ENCODE measurements at places on chromosomes 16 and 17.

DNA sequence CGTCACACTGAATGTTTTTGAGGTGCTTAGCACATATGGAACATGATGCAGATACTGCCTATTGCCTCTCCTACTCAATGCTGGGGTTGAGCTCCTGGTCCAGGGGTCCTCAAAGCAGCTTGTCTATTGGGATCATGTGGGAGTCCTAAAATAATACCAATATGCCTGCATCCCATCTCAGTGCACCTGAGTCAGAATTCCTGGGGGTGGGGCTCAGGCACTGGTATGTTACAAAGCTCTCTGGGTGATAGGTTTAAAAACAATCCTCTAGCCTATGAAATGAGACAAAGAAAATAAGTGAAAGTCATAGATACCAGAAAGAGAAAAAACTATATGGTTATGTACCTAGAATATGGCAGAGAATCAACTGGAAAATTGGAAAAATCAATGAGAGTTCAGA lies 156.6 kb upstream of the NLRP1 start:
- DNase-seq, result no peak

DNA sequence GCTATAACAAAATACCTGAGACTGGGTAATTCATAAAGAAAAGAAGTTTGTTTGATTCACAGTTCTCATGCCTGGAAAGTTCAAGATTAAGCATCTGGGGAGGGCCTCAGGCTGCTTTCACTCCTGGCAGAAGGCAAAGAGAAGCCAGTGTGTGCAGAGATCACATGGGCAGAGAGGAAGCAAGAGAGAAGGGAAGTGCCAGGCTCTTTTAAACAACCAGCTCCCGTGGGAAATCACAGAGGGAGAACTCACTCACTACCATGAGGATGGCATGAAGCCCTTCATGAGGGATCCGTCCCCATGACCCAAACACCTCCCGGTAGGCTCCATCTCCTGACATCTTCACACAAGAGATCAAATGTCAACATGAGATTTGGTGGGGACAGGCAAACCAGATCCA lies 501.6 kb downstream of the MAF start:
- no peak for DNase-seq

DNA sequence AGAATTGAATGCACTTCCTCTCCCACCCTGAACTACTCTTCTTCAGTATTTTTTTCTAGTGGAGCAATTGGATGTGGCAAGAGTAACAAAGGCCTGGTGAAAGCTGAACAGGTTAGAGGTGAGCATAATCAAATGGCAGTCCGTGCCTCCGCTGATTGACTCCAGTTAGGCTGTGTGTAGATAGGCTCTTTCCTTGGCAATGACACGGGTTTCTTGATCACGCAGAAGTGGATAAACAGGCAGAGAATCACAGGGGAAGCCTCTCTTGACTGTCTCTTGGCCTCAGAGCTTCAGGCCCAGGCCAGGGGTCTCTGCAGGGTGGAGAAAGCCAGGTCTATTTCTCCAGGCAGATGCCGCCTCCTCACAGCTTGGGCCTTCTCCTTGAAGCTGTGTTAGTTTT lies 4.2 kb downstream of the CD300LB start:
- no peak for DNase-seq

GRCh38 chr16:56889206-56889605 lies 24.2 kb downstream of the SLC12A3 start:
- DNase-seq, result no peak

DNA sequence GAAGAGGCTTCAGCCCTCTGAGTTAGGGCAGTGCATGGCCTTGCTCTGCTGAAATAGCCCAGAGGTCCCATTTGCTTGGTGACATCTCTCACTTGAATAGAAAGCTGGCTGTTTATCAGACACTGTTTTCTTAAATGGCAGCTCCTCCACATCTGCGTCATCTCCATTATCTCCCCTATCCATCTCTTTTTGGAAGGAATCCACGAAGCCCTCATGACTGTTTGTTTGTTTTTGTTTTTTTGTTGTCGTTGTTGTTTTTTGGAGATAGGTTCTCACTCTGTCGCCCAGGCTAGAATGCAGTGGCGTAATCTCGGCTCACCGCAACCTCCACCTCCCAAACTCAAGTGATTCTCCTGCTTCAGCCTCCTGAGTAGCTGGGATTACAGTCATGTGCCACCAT lies 16.6 kb downstream of the NAA60 start:
- DNase-seq, result no peak

- no peak for DNase-seq
Measured at GRCh38 chr17:81840826-81841778, 6.3 kb upstream of the PPP1R27 start.

- DNase-seq, result no peak
Measured at GRCh38 chr16:8828541-8829165, 31.0 kb downstream of the PMM2 start.

DNA sequence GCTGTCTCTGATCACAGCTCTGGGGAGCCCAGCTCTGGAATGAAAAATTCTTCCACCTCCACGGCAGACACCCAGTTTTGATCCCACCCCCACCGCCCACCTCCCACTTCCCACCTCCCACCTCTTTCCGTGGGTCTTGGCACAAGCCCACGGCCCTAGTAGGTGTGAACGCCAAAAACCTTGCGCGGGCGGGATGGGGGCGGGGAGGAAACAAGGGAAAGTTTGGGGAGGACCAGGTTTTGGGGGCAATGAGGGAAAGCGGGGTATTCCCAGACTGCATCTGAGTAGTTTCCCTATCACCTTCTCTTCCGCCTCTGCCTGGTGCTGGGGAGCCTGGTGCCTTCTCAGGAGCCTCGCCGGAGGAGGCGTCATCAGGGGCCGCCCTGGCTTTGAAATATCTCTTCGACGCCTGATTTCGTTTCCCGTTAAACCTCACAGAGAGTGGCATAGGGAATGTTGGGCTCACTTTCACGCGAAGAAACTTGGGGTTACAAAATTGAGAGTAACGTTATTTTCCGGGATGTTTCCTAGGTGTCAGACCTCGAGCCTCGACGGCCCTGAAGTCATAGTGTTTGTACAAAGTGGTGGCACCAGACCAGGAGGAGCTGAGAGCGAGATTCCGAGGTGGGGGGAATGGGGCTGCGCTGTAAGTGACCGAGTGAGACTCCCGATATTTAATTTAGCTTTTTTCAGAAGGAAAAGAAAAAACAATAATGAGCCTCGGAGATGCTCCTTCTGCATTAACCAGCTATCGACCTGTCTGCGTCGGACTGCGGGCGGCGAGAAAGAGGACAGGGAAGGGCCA lies 1.6 kb upstream of the IRX3 start:
- DNase-seq, result no peak

GRCh38 chr17:6072157-6072556 lies 2.0 kb downstream of the WSCD1 start:
- DNase-seq, result no peak

DNA sequence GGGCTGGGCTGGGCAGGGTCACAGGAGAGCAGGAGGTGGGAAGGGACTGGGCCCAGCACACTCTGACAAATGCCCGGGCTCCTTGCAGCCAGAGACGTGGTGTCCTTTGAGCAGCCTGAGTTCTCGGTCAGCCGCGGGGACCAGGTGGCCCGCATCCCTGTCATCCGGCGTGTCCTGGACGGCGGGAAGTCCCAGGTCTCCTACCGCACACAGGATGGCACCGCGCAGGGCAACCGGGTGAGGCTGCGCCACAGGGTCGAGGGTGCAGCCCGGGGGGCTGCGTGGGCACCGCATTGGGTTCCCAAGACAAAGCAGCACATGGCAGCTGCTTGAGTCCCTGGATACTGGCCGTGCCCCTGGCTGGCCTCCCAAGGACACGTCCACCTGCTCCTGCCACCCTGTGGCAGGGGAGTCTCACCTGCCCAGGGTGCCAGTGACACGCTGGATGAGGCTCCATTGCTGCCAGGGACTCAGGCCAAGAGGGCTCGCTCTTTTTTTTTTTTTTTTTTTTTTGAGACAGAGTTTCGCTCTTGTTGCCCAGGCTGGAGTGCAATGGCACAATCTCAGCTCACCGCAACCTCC lies 21.3 kb downstream of the GALK1 start:
- DNase-seq, result no peak

GRCh38 chr17:611202-611601 lies 103.4 kb downstream of the VPS53 start:
- no peak for DNase-seq

DNA sequence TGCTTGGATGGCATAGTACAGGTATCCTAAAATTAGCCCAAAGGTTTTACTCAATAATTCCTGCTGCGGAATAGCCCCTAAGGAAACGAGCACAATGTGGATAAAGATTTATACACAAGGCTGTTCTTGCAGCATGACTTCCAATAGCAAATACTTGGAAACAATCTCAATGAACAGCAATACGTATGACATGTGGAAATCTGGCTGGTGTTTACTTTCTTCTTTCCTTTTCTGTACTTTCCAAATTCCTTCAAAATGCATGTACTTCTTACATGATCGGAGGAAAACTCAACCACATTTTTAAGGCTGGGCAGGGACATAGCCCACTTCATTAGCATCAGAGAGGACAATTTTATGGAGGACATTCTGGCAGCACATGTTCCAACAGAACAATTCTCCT lies 86.6 kb downstream of the C16orf95 start:
- no peak for DNase-seq

DNA sequence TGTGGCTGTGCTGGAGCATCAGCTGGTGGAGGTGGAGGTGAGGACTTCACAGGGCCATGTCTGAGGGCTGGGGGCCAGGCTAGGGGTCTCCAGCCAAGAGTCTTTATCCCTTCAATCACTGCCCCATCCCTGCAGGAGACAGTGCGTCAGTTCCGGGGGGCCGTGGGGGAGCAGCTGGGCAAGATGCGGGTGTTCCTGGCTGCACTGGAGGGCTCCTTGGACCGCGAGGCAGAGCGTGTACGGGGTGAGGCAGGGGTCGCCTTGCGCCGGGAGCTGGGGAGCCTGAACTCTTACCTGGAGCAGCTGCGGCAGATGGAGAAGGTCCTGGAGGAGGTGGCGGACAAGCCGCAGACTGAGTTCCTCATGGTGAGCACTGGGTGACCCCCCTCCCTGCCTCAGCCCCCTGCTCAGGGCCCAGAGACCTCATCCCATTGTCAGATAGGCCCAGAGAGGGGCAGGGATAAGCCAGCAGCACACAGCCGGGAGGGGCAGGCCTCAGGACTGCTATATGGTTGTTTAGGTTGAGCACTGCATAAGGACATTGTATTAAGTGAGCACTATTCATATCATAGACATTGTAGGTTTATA lies 2.3 kb upstream of the PYDC1 start:
- DNase-seq, result no peak

- DNase-seq, result no peak
Measured at GRCh38 chr16:12403746-12404658, 399.7 kb downstream of the CPPED1 start.

GRCh38 chr16:56451753-56452689 lies 667 bp downstream of the OGFOD1 start:
- peak; percentile 68 for DNase-seq

DNA sequence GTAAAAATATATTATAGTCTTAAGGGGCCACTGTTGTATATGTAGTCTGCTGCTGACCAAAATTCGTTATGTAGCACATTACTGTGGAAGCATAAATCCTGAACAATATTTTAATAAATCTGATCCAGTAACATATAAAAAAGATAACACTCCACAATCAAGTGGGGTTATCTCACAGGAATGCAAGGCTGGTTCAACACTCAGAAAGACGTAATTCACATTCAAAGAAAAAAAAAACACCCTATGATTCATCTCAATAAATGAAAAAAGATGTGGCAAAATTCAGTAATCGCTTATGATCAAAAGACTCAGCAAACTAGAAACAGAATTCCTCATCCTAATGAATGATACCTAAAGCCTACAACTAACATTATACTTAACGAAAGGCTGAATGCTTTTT lies 47.8 kb downstream of the CREBBP start:
- no peak for DNase-seq

DNA sequence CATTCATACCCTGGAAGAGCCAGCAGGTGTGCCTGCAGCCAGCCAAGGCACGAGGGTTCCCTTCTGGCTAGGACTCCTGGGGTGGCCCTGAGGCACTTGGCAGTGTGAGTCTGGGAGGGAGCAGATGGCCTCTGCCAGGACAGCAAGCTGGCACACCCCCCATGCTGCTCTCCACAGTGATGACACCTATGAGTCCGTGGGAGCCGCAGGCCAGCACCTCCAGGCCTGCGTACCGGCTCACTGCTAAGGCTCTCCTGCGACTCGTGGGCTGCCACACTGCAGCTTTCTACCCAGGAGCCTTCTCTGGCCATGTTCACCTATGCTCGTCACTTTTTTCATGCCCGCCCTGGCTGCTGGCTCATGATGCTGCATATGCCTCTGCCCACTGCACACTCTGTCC lies 68.1 kb downstream of the NDEL1 start:
- DNase-seq, result no peak

- DNase-seq, result no peak
Measured at GRCh38 chr17:81398176-81398831, 3.0 kb downstream of the BAHCC1 start.

GRCh38 chr16:86833136-86833535 lies 254.8 kb downstream of the FOXL1 start:
- no peak for DNase-seq

DNA sequence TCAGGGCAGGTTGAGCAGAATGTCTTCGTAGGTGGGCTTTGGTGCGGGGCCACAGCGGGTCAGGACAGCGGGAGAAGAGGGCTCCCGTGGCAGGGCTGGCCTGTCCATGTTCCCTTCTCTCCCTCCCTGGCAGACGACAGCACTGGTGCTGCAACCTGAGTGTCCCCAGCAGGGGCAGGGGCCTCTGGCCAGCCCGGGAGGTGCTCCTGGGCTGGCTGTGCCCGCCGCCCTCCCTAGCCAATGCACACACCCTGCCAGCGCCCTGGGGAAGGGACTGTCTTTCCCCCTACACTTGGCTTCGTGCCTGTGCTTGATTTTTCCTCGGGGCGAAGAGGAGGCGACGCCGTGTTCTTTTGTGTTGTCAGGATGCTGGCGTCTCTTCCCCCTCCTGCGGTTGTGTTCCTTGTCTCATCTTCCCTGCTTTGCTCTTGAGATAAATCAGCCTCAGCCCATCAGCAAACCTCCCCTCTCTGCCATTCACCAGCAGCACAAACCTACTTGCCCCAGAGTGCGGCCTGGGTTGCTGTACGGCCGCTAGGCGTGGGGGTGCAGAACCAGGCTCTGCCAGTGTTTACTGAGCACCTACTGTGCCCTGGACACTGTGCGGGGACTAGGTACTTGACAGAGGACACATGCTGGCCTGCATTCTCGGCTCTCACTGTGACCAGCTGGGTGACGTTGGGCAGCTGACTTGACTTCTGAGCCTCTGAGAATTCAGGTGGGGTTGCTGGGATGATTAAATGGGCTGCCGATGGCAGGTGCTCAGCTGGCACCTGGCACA lies 237.3 kb upstream of the CIBAR2 start:
- DNase-seq, result no peak

- no peak for DNase-seq
Measured at GRCh38 chr16:8852534-8852933, 16.3 kb downstream of the CARHSP1 start.

DNA sequence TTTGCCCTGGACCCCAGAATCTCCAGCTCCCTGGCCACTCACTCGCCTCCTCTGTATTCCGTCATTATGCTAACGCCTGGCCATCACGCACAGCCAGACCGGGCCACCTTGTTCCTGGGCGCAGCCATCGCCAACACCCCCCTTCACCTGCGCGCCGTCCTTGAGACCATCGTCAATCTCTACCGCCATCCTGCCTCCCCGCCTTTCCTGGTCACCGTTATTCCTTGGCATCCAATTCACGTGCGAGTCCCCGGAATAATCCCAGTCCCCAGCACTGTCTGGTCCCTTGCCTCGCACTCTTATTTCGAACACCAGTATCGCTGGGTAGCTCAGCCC lies 541 bp downstream of the VKORC1 start:
- peak; percentile 65 for DNase-seq

Measured in activated CD4-positive, alpha-beta T cell treated with anti-CD3 and anti-CD28 coated beads, Interleukin-2, amount 10 ng/mL, durations not matched to agents 24 days and 14 days (primary cell).